Fibroblast of the conjunctiva (primary cell): ENCODE measurements at places on chromosomes 12 and 14.

GRCh38 chr12:47028186-47028585 is 51.2 kb upstream of the PCED1B start:
- DNase-seq: no peak

GRCh38 chr12:127957001-127957660 is 309.8 kb upstream of the TMEM132C start:
- DNase-seq: no peak

- DNase-seq: no peak
Measured at GRCh38 chr12:91056488-91056887, 1.3 kb downstream of the KERA start.

DNA sequence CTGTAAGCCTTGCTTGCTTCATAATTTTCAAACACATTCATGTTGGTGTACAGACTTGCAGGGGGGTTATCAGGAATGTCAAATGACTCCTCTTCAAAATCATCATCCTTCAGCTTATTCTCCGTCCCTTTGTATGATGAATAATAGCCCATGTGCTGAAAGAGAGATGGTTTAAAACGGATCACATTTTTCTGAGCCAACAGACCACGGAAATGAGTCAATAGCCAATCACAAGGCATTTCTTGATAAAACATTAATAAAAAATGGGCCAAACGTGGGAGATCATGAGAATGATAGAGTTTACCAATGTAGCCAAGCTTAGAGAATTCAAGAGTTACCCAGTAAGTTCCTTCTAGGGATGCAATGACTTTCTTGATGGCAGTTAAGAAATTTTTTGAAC is 105.5 kb downstream of the NTS start:
- DNase-seq: no peak

GRCh38 chr12:88931598-88931997 is 351.3 kb upstream of the KITLG start:
- no peak for DNase-seq

GRCh38 chr12:111269718-111270117 is 99.2 kb downstream of the PHETA1 start:
- DNase-seq: no peak

DNA sequence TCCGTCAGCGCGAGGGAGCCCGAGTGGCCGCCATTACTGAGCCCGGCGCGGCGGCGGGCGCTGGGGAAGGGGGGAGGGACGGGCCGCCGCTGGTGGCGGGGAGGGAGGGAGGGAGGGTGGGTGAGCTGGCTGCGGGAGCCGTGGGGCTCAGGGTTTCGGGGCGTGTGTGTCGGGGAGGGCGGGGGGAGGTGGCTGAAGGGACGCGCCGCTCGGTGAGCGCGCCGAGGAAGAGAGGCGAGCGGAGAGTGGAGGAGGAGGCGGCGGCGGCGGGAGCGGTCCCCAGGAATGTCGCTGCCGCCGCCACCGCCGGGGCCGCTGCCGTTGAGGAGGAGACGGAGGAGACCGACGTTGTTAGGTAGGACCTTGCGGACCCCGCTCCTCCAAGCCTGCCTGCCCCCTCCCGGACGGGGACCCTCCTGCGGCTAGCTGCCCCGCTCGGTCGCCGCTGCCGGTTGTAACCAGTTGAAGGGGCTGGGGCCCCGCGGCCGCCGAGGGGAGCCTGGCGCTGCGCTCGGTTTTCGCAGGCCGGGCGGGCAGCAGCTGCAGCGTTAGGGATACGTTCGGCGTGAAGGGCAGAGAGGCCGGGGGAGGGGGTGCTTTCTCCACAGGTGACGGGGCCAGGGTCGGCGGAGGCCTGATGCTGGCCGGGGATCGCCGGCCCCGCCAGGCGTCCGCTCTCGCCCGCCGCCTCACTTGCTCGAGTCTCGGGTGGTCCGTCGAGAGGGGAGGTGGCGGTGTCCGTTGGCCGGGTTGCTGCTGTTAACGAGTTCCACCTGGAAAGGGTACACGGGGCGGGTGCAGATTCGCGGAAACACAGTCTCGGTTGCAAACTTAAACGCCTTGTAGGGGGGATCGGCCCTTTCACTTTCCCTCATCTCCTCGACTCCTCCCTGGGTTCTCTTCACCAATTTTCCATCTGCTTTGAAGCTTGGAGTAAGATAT is at the start of gene ARHGAP5:
ARHGAP5 (plus strand) TSS at position 224 of the 942 bp plus-strand sequence. CDS start 13,366 bp downstream, outside the sequence.
- no peak for DNase-seq

GRCh38 chr14:87994974-87995373 is 2.0 kb upstream of the GALC start:
- DNase-seq: no peak

GRCh38 chr14:72256055-72256454 is 323.8 kb downstream of the RGS6 start:
- no peak for DNase-seq

GRCh38 chr12:119819322-119819721 is 57.8 kb downstream of the CIT start:
- DNase-seq: no peak

GRCh38 chr12:79537675-79538074 is 153.1 kb downstream of the PAWR start:
- no peak for DNase-seq

DNA sequence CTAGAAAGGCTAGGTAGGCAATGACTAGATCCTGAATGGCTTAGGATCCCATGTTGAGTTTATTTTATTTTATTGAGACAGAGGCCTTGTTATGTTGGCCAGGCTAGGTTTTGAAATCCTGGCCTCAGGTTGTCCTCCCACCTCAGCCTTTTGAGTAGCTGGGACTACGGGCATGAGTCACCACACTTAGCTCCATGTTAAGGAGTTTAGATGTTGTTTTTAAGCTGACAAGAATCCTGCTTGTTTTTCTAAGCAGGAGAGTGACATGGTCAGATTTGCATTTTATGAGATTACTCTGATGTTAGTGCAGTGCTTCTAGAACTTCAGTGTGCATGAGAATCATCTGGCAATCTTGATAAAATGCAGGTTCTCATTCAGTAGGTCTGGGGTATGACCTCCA is 14.5 kb downstream of the CCDC198 start:
- DNase-seq: no peak

GRCh38 chr12:42639556-42639955 is 50.0 kb upstream of the PRICKLE1 start:
- no peak for DNase-seq

- no peak for DNase-seq
Measured at GRCh38 chr12:106240821-106241220, 7.0 kb downstream of the CKAP4 start.

DNA sequence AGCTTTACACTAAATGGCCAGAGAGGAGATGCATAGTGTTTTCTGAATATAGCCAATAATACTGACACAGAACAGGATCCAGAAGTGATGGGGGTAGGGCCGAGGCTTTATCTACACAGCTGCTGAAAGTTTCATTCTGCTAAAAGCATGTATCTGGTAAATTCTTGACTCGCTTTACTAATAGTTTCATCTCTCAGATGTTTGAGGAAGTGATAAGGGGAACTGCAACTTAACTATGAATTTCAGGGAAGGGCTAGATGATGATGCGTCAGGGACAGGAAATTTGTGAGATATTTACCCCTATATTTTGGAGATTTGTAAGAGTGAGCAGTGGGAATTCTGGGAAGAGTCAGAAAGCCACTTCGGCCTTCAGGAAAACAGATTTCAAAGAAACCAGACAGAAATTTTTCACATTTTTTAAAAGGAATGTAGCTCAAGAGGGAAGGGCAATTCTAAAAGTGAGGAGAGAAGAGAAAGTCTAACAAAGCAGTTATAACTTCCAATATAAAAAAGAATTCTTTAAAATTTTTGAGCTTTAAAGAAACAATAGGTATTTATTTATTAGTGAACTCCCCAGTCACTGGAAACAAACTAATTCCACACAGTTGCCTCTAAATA is 243.1 kb downstream of the BCAT1 start:
- no peak for DNase-seq

GRCh38 chr14:92644171-92644969 is 104.1 kb downstream of the LGMN start:
- no peak for DNase-seq

- DNase-seq: peak; percentile 64
Measured at GRCh38 chr12:53696285-53696654, 20.4 kb upstream of the ATP5MC2 start.

DNA sequence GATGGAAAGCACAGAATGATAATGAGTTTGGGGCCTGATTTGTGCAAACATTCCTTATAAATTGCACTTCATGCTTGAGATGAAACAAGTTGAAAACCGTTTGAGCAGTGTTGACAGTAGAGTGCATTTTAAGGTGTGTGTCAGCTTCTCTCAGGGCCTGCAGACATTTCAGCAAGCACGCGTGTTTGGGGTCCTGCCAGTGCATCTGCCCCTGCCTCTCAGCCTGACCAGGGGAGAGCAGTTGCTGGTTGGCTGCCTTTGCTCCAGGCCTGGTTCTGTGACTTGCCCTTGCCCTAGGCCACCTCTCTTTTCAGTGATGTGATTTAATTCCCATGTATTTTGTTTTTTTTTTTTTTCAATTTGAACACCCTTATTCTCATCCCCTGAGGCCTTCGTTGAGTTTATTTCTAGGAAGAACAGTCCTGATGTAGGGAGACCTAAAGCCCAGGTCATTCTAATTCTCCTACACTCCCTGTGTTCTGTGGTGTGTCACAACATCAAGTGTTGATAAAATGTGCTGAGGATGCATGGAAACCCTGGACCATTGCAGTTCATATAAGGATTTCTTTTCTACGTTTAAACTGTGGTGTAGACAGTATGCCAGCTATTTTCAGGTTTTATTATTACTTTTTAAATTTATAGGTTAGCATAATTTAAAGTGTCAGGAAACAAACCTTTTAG is 40.1 kb upstream of the AMN start:
- no peak for DNase-seq

DNA sequence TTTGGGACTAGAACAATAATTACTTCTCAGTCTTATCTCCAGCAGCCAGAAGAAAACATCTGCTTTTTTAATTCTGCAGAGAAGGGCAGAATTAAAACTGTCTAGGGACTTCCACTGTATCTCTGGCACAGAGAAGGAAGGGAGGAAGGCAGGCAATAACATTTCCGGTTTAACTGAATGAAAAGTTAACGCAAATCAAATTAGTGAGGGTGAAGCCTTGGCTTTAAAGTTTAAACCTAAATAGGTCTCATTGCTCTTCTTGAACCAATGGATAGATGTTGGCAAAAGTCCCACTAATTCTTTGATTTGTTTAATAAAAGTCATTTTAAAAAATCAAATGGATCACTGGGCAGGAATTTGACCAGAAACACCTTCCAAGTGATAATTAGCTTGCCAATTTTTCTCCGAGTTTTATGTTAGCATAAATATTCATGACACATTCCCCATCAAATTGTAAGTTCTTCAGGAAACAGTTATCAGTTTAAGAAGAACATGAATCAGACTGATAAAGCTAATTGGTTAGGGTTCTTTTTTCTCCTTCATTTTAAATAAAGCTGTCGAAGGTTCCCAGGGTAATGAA is 181.9 kb downstream of the SLC15A5 start:
- no peak for DNase-seq

- DNase-seq: no peak
Measured at GRCh38 chr12:124715121-124715990, 147.9 kb upstream of the NCOR2 start.

DNA sequence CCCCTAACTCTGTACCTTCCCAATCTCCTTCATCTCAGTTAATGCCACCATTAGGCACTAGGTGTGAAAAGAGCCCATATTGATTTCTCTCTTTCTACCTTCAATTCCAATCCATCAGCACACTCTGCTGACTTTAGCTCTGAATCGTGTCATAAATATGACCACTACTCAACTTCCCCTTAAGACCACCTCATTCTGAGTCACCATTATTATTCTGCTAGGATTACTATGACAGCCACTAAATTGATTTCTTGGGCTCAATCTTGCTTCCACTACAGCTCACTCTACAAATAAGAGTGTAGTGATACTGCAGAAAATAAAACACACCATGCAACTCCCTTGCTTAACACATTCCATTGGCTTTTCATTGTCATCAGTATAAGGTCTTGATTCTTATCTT is 1449.0 kb upstream of the FLRT2 start:
- no peak for DNase-seq

DNA sequence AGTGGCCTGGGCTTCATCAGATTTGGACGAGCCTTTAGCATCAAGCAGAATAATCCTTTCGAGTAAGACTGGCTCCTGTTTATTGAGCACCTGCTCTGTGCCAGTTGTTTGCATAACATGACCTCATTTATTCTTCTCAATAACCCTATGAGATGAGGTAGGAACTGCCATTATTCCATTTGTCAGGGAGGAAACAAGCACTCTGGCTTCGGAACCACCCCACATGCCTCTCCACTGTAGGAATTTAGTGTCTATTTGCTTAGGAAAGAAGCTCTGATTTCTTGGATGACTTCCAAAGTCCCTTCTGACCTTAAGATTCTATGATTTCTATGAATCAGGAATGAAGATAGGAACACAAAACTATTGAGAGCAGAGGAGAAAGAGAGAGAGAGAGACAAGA is 11.0 kb downstream of the SAMD4A start:
- no peak for DNase-seq

DNA sequence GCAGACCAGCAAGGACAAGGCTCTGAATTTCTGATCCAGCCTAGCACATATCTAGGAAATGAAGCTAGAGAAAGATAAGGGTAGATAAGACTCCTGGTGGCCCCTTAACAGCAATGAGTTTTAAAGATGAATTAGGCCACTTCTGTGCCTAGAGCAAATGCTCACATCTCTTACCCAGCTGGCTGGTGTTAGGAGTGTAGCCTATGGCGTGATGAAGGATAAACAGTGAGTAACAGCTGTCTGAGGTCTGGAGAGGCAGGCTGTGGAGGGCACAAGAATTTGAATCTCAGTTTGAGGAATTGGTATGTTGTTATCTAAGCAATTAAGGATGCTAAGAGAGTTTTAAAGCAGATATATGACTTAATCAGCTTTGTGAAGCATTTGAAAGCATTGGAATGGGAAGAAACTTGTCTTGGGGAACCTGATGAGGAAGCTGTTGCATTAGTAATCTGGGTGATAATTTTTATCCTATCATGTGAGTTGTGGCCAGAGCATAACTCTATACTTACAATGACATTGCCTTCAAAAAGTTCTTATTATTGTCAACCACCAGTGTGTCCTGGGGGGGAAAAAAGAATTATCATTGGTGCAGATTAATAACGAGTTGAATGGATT is 161.8 kb downstream of the SRGAP1 start:
- no peak for DNase-seq

DNA sequence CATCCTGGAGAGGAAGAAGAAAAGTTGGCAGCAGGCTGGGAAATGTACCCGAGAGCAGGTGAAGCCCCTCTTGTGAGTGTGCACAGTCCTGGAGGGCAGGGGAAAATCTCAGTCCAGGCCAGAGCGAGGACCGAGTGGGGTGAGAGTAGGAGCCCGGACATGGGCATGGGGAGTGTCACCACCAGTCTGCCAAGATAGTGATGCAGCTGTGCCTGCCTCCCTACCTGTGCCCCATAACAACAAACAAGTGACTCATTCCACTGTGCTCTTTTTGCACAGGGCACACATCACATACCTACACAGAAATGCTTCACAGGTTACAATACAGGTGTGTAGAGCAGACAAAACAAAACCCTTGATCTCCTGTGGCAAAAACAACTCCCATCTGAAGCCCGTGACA is 205.9 kb upstream of the PELI2 start:
- no peak for DNase-seq

DNA sequence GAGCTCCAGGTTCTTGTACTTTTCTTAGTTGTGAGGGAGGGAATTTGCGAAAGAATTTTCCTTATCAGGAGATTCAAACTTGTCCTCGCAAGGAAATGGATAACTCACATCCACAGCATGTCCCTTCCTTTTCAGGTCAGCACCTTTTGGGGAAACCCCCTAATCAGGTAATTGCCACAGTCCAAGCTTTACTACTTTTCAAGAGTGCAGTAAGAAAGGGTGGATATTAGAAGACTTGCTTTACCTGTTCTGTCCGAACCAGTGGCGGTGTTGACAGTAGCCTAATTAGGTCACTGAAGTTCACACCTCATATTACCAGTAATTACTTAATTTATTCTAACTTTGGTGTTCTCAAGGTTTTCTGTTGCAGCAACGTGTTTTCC is 6.7 kb upstream of the C12orf50 start:
- no peak for DNase-seq

- no peak for DNase-seq
Measured at GRCh38 chr14:64812412-64812811, 67.3 kb downstream of the SPTB start.
